Activated CD4-positive, alpha-beta T cell treated with anti-CD3 and anti-CD28 coated beads, Interleukin-2, amount 10 ng/mL, durations not matched to agents 7 days and 5 days (primary cell): ENCODE measurements at places on chromosomes 6 and 20. TPM values are rescaled to one million over a fixed set of nuclear protein-coding genes. Genes with fewer than 3 reads are reported as not detected.
A peak's percentile ranks its signal among the peaks of the same experiment; 100 is the strongest.

DNA sequence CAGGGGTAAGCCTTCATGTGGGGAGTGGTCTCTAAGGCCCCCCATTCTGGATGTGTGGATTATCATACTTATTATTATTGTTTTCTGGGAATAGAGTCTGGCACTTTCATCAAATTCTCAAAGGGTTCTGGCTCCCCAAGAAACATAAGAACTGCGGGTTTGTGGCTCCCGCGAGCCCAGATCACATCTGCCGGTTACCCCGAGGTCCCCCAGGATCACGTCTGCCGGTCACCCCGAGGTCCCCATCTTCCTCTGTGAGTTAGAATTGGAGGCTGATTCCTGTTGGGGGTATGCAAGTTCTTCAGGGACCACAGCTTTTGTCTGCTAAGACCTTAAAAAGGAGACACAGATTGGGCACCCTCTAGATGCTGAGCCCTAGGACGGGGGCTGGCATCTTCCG, 116.7 kb upstream of the FRMD1 start:
- DNase-seq, result no peak

- no peak for DNase-seq
These were observed 72.9 kb downstream of the TOX2 start for GRCh38 chr20:43987531-43987930.

DNA sequence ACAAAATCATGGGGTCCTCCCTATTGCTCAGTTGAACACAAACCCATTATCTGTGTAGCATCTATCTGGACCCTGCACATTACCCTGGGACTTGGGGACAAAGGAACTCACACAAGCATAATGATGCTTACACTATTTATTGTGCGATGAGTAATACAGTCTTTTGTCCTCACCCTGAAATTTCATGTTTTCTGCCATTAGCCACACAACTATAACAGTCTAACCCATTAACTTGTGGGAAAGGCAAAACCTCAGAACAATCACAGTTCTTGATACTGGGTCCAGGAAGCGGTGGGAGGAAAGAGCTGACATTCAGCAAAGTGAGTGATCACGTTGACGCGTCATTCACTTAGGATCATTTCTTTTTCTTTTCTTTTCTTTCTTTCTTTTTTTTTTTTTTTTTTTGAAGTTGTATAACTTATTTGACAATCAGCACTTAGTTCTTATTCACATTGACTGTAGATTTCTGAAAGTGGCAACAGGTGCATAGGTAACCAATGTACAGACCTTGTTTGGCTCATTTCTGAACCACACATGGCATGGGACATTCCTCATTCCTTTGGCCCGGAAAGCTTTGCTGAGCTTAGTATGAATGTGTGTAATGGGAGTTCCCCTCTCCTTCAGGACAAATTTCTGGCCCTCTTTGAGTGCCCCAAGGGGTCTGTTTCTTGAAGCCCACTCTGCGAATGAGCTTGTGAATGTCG, 94.8 kb upstream of the CNKSR3 start:
- DNase-seq, result no peak

The FAM209A gene
- 3.2 TPM for total RNA-seq

The UBE2J1 gene
- 30.9 TPM for total RNA-seq

The ATP9A gene
- total RNA-seq, result 0.50 TPM

The MMS22L gene
- total RNA-seq, result 40.4 TPM

The FILIP1 gene
- total RNA-seq, result 0.04 TPM

The GPX5 gene
- total RNA-seq, result not detected

The ULBP2 gene
- 0.40 TPM for total RNA-seq

The DEFB112 gene
- not detected for total RNA-seq

DNA sequence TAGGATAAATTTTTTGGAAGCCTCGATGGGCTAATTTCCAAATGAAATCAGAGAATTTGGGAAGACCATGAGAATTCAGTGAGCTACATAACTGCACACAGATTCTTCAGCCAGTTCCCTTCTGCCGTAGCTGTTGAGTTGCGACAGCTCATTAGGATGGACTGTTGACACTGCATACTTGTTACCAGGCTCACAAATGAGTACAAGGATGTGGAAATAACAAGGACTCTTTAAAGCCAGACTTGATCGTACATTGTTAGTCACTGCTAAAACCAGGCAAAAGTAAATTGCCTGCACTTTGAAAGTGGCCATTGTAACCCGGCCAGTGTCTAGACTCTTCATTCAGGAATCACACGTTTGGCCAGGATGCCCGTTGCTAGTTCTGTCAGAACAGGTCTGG, 37.0 kb downstream of the NDUFAF5 start:
- no peak for DNase-seq

- no peak for DNase-seq
These were observed 102.8 kb downstream of the NRSN1 start for GRCh38 chr6:24228681-24229255.

DNA sequence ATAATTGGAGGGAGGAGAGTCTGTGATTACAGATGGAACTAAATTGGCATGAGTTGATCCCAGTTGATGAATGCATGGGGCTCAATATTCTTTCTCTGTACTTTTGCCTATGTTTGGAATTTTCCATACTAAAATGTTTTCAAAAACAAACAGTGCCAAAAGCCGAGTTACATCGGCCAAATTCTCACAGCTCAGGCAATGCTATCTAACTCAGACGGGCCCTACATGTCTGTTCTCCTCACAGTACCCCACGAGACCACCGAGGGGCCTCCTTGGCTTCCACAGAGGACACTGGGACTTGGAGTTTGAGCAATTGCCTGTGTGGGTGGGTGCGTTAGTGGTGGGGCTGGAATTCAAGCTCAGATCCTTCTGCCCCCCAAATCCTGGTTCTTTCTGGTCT, 413.2 kb downstream of the CDH26 start:
- DNase-seq, result no peak

The BHLHE23 gene
- not detected for total RNA-seq

DNA sequence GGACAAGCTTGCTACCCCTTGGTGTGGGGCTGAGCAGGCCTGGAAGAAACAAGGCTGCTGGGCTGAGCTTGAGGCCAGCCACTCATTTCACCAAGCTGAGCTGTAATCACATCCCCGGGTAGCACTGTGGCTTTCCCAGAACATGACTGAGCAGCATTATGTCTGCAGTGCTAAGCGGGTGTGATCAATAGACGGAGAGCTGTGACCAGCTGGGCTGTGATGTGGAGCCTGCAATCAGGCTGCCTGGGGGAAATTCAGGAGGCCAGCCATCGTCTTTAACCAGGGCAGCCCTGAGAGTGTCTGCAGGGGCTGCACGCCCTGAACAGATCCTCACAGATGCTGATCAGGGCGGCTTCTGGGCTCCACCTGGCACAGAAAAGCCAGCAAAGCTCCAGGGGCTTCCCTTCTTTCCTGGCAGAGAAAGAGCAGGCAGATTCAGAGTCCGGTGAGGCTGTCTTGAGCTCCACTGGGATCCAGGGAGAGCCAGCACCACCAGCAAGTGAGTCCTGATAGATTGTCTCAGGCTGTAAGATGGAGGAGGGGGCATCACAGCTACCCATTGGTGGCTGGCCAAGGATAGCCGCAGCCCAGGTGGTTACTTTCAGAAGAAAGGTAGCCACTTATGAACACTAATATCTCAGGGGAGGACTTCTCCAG, 165.9 kb downstream of the NRN1 start:
- no peak for DNase-seq

DNA sequence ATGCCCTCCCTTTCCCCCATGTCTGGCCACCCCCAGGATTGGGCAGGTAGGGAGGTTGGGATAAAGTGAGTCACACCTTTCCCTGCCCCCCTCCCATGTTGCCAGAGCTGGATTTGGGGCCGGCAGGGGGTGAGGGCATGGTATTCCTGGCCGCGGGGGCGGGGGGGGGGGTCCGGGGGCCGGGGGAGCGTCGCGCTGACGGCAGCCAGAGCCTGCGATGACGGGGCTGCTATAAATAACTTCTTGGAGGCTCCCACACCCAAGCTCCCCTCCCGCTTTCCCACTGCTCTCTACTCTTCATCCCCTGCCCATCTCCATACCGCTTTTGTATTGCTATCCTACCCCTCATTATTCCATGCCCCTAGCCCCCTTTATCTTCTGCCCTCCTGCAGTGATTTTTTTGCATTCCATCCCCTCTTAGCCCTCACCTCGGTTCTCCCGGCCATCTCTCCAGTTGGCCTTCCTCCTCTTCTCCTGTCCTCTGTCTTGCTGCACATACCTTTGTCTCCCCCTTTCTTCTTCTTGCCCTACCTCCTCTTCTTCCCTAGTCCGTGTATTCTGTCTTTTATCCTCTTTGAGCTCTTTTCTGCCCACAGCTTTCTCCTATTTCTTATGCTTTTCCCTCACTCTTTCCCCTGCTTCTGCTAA, 13.8 kb downstream of the SYNGAP1 start:
- DNase-seq, result no peak

- DNase-seq, result no peak
These were observed 225.1 kb downstream of the UBE3D start for GRCh38 chr6:82840571-82840970.

The DNPH1 gene
- 36.7 TPM for total RNA-seq

The TAGAP gene
- 60.3 TPM for total RNA-seq

GRCh38 chr6:136568129-136568528, 17.9 kb upstream of the MAP7 start:
- DNase-seq, result no peak

- DNase-seq, result no peak
These were observed 255.4 kb downstream of the GMPR start for GRCh38 chr6:16493802-16494201.

The NOX3 gene
- total RNA-seq, result not detected

The FKBP1C gene
- total RNA-seq, result 0.92 TPM

DNA sequence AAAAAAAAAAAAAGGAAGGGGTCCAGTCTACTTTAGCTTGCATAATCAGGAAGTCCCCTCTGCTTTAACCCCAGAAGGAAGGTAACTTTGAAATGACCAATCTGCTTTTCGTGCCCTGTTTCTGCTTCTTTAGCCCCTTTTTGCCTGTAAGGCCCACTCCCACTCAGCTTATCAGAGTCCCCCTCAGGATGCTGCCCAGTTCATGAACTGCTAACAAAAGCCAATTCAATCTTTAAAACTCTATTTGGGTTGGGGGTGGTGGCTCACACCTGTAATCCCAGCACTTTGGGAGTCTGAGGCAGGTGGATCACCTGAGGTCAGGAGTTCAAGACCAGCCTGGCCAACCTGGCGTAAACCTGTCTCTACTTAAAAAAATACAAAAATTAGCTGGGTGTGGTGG, 12.3 kb downstream of the GHRH start:
- no peak for DNase-seq

The TFAP2A gene
- not detected for total RNA-seq

The SCUBE3 gene
- total RNA-seq, result not detected

DNA sequence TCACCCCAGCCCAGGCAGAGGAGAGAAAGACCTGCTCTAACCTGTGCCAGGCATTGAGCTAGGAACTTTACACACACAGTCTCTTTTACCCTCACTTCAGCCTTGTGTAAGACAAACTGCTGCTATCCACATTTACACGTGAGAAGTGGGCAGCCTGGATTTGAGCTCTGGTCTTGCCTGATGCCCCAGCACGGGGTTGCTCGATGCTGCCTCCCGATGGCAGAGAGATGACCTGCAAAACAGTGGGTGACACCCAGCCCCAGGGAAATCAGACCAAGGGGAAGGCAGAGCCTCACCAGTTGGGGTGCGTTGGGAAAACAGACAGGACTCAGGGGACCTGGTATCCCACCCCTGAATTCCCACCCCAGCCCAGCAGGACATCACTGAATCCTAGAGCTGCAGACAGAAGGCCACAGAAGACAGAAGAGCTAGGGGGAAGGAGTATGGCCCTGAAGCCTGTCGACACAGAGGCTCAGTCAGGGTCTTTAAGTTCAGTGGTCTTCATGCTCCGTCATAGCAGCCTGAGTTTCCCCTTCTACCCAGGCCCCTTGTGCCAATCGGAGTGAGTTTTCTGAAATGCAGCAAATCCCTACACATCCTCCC, 990 bp downstream of the BPI start:
- peak; percentile 17 for DNase-seq

DNA sequence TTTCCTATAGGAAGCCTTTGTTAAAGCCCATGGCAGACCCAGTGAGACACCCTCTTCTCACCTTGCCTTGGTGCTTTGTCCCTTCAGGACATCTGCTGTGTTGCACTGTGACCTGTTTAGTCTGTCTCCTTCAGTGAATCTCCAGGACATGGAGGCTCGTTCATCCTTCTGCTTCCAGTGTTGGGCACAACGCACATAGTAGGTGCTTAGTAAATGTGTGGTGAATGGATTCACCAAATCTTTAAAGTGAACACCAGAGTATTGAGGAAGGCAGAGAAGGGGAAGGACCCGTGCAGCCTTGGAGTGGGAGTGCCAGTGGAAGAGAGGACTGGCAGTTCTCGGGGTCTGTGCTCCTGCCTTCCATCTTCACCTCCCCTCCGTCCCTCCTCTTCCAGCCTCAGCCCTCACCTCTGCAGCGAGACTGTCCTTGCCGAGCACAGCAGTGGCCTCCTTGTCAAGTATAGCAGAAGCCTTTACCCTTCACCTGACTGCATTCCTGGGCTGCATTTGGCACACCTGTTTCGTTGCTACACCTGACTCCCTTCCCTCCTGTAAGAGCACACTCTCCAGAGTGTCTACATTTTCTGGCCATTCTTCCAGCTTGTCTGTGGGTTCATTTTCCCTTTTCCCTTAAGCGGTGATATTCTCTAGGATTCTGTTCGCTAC, 49.2 kb downstream of the ARID1B start:
- DNase-seq, result no peak

The L3MBTL1 gene
- total RNA-seq, result 7.9 TPM

The RAET1L gene
- not detected for total RNA-seq

- DNase-seq, result no peak
These were observed 2.5 kb upstream of the METTL24 start for GRCh38 chr6:110360676-110361075.

DNA sequence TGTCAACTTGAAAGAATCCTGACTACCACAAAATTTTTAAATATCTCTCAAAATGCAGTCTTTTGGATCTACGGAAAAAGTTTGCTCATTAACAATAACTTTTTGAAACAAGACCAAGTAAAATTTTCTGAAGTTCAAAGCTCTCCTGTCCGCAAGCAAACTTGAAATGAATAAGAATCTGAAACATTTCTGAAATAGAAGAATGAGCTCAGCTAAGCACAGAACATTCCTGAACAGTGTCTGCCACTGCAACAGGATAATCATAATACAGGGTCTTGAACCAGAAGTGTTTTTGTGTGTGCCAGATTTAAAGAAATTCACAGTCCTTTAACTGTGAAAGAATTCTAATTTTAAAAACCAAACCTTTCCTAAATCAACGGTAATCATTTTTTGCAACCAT, 49.1 kb upstream of the TASP1 start:
- no peak for DNase-seq

- DNase-seq, result no peak
These were observed 283.2 kb downstream of the EPHA7 start for GRCh38 chr6:93136111-93136510.

GRCh38 chr6:33314943-33315792, 1.3 kb upstream of the TAPBP start:
- no peak for DNase-seq

The GTSF1L gene
- not detected for total RNA-seq
